ENCODE measurements at places on chromosomes 1 and 21. TPM values are rescaled to one million over a fixed set of nuclear protein-coding genes. Genes with fewer than 3 reads are reported as not detected.

The DENND2D gene
- polyA plus RNA-seq: 1.6 TPM

GRCh38 chr1:15186846-15187151, 33.3 kb downstream of the TMEM51 start:
- peak; percentile 72 for DNase-seq

DNA sequence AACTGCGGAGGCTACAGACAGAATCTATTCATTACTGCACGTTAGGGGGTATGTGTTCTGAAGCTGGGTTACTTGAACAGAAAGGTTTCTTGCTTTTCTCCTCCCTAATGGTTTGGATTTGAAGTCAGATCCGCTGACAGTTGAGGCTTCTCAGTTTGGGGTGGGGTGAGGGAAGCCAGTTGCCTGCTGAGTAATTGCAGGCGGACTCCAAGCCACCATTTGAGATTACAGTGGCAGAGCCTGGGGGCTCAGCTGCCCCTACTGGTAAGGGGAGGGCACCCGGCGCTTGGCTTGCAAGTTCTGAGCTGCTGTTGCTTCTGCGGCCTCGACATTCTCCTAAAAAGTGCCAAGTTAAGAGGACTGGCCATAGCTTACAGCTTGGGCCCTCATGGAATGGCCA, 2.0 kb downstream of the GRHL3 start:
- DNase-seq: no peak

The TLR5 gene
- polyA plus RNA-seq: 0.74 TPM

GRCh38 chr1:109312246-109312645, 5.4 kb upstream of the MYBPHL start:
- DNase-seq: no peak

Data from H1 (cell line).